Karpas-422 (cell line): ENCODE measurements at places on chromosomes 2 and 18. TPM values are rescaled to one million over a fixed set of nuclear protein-coding genes. Genes with fewer than 3 reads are reported as not detected.

The ATOH8 gene
- total RNA-seq = not detected in 2 replicates

The TEKT4 gene
- not detected in 2 replicates for total RNA-seq

The KRTCAP3 gene
- total RNA-seq = 0.61 TPM in 1 of 2 replicates, not detected in the other

The CRYGC gene
- not detected in 2 replicates for total RNA-seq

The MEIS1 gene
- 32.5 and 35.3 TPM in 2 replicates for total RNA-seq

The STPG4 gene
- 0.18 TPM in 1 of 2 replicates, not detected in the other for total RNA-seq

DNA sequence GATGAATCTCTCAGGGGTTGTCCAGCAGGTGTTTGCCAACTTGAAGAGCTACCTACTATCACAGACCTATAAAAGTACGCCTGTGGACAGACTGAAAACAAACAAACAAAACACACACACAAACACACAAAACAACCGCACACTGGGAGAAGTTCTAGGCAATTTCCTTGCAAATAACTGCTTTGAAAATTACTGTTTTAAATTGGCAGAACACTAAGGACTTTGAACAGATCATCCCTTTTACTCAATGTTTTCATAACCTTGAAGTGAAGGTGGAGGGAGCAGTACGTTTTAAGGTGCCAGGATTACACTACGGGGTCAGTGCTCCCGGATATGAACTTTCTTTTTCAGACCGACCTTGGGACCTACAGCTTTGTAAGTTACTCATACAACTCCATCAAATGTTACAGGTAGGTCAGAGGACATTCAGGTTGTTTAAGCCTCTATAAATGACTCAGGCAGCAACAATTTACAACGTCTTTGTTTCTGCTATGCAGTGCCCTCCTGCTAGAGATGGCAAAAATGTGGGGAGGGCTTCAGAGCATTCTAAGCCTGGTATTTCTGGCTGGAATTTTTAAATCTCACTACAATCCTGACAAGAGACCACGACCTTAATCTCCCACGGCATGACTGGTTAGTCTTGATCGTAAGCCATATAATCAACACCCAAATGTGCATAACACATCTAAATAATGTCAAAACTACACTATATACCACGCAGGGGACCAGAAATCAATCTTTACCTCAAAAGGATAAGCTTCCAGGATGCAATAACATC, 1.4 kb upstream of the SLC20A1 start:
- peaks cover 35% of the 10 kb centered on the region for H3K4me1 ChIP-seq
- no peak overlapping the region for H3K27ac ChIP-seq
- peaks cover 22% of the 10 kb centered on the region for H3K36me3 ChIP-seq
- no peak for DNase-seq
- no peaks in the 10 kb centered on the region for H3K27me3 ChIP-seq
- H3K4me3 ChIP-seq = peak overlapping the region; percentile 98

DNA sequence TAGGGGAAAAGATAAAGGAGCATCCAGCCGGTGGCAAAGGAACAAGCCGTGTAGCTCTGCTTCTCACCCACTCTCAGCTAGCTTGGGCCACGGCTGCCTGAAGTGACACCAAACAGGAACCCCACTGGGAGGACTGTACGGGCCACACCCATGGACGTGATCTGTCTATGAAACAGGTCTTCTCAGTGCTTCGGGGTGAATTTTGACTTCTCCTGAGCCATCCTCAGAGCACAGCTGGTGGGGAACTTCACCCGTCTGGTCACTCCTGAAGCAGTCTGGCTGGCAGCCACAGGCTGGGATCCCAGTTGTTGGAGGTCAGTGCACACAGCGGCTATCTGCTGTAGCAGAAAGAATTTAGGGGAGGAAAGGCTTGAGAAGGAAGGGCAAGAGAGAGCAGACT, 223.8 kb downstream of the FAM210A start:
- H3K4me3 ChIP-seq = no peak overlapping the region
- no peak overlapping the region for H3K27ac ChIP-seq
- no peaks in the 10 kb centered on the region for H3K27me3 ChIP-seq
- DNase-seq = no peak

- H3K36me3 ChIP-seq = no peaks in the 10 kb centered on the region
- H3K27me3 ChIP-seq = no peaks in the 10 kb centered on the region
- no peak for DNase-seq
- H3K27ac ChIP-seq = no peak overlapping the region
Measured at GRCh38 chr2:209441541-209441940, 17.7 kb downstream of the MAP2 start.

GRCh38 chr18:10262566-10262965, 191.9 kb upstream of the APCDD1 start:
- H3K27me3 ChIP-seq = no peaks in the 10 kb centered on the region; the same call in 1 of the 2 replicates
- DNase-seq = no peak
- peaks cover 26% of the 10 kb centered on the region for H3K4me1 ChIP-seq
- H3K36me3 ChIP-seq = no peaks in the 10 kb centered on the region
- no peak overlapping the region for H3K27ac ChIP-seq

- no peaks in the 10 kb centered on the region for H3K36me3 ChIP-seq
- H3K4me1 ChIP-seq = no peaks in the 10 kb centered on the region
- H3K4me3 ChIP-seq = no peak overlapping the region
- no peaks in the 10 kb centered on the region for H3K27me3 ChIP-seq
- H3K27ac ChIP-seq = no peak overlapping the region
Measured at GRCh38 chr18:37280701-37281393, 284.8 kb downstream of the CELF4 start.

- H3K36me3 ChIP-seq = peaks cover 7% of the 10 kb centered on the region
- peak overlapping the region; percentile 100 for H3K4me3 ChIP-seq
- peak; percentile 75 for DNase-seq
Measured at GRCh38 chr2:112055730-112056625, 909 bp downstream of the TMEM87B start.

DNA sequence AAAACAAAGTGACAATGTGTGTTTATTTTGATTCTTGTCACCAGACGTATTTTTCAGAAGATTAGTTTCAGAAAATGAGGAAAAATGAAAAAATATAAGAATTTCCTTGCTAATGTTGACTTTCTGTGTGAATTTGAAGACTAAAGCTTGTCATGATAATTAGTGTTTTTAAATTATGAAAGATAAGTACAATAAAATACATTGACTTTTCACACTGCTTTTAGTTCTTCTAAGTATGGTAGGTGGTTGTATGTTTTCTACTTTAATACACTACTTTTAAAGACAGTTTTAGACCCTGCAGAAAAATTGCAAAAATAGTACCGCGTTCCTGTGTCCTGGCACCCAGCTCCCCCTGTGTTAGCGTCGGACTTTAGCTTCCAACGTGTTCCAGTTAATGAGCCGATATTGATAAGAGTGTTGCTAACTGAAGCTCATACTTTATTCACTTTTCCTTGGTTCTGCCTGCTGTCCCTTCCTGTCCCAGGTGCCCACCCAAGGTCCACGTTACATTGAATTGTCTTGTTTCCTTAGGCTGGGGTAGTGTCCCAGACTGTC, 695 bp downstream of the RBFA start:
- peak overlapping the region; percentile 91 for H3K4me3 ChIP-seq
- peaks cover 23% of the 10 kb centered on the region for H3K4me1 ChIP-seq
- peak overlapping the region; percentile 70 for H3K27ac ChIP-seq
- peak; percentile 58 for DNase-seq
- no peaks in the 10 kb centered on the region for H3K27me3 ChIP-seq

DNA sequence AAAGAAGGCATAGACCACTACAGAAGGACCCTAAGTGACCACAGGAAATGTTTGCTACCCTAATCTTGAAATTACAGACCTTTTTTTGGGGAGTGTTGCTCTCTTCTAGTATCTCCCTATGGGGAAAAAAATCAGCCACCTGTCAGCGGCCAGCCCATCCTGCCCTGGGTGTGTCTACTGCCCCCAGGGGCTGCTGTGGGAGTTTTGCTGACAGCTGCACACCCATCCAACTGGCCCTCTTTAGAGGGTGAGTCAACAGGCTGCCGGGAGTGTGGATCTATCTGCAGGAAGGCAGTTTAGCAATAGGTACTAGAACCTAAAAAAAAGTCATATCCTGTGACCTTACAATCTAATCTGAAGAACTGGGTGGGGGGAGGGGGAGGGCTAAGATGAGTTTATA, 796 bp upstream of the DYSF start:
- H3K27me3 ChIP-seq = no peaks in the 10 kb centered on the region
- H3K36me3 ChIP-seq = no peaks in the 10 kb centered on the region
- no peak overlapping the region for H3K4me3 ChIP-seq
- H3K4me1 ChIP-seq = peaks cover 5% of the 10 kb centered on the region; the same call in 1 of the 2 replicates
- no peak overlapping the region for H3K27ac ChIP-seq
- DNase-seq = no peak

- H3K36me3 ChIP-seq = no peaks in the 10 kb centered on the region
- H3K4me3 ChIP-seq = no peak overlapping the region
- H3K4me1 ChIP-seq = no peaks in the 10 kb centered on the region
- no peak for DNase-seq
- H3K27me3 ChIP-seq = no peaks in the 10 kb centered on the region
- no peak overlapping the region for H3K27ac ChIP-seq
Measured at GRCh38 chr2:191607096-191607495, 70.8 kb upstream of the NABP1 start.

GRCh38 chr2:127358044-127358443, 29.7 kb downstream of the MAP3K2 start:
- no peak overlapping the region for H3K4me3 ChIP-seq
- H3K27ac ChIP-seq = no peak overlapping the region
- H3K27me3 ChIP-seq = no peaks in the 10 kb centered on the region
- H3K36me3 ChIP-seq = no peaks in the 10 kb centered on the region; the same call in none of the 2 replicates
- no peak for DNase-seq
- H3K4me1 ChIP-seq = peaks cover 7% of the 10 kb centered on the region

DNA sequence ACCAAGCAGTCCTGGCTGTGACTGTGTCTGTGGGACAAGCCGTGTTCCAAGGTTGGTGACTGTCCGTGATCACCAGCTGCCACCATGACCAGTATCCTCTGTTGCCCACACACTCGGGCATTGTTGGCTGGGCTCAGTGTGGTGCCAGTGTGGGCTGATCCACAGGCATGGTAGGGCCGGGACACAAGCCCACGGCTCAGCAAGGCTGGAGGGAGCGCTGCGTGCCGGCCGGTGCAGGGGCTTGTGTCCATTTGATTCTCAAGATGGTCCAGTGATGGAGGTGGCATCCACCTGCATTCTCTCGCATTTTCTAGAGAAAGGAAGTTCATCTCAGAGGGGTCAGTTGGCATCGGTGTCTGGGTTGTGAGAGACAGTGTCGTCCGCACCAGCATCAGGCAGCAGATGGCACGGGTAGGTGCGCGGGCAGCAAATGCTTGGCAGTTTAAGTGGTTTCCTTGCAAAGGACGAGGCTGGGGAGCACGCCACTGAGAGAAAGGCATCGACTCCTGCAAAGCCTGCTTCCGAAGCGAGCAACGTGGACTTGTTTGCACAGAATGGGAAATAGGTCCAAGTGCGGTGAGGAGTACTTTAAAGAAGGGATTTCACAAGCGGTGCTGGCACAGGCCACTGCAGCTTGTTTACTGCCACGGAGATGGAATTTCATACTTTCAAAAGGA, 20.9 kb downstream of the TWIST2 start:
- H3K27me3 ChIP-seq = no peaks in the 10 kb centered on the region
- no peak for DNase-seq
- H3K4me1 ChIP-seq = no peaks in the 10 kb centered on the region
- H3K4me3 ChIP-seq = no peak overlapping the region
- no peak overlapping the region for H3K27ac ChIP-seq
- no peaks in the 10 kb centered on the region for H3K36me3 ChIP-seq

GRCh38 chr2:119517433-119517832, 6.8 kb downstream of the SCTR start:
- H3K36me3 ChIP-seq = no peaks in the 10 kb centered on the region
- H3K4me3 ChIP-seq = no peak overlapping the region
- DNase-seq = peak; percentile 84
- no peaks in the 10 kb centered on the region for H3K4me1 ChIP-seq
- H3K27ac ChIP-seq = no peak overlapping the region
- H3K27me3 ChIP-seq = no peaks in the 10 kb centered on the region

DNA sequence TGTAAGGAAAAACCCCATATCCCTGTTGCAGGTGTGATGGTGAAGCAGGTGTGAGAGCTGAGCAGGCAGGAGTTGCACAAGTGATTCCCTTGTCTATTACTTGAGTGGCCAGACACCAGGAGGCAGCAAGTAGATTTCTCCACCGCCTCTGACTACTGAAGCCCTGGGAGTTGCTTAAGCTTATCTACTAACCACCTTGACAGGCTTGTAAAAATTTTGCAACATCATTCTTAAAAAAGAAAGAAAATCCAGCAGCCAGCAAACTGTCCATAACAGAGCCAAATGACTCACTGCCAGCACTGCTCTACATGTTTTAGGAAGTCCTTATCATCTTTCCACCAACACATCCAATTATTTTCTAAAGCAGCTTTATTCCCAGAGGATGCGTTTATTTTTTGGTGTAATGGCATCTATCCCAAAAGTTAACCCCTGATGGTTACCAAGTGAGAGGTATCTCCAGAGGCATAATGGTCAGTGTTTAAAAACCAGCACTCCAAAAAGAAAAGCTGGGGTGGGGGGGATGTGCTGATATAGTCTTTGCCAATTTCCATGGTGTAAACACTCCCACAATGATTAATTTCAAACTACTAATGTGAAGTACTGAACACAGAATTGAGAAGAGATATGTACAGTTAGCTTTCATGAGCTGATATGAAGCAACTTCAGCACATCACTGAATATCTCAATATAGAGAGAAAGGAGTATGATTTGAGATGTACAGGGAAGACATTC, 16.3 kb upstream of the GPR39 start:
- DNase-seq = no peak
- no peaks in the 10 kb centered on the region for H3K36me3 ChIP-seq
- H3K4me3 ChIP-seq = no peak overlapping the region
- no peak overlapping the region for H3K27ac ChIP-seq
- H3K27me3 ChIP-seq = no peaks in the 10 kb centered on the region

GRCh38 chr2:207988975-207989374, 36.4 kb downstream of the PLEKHM3 start:
- H3K27me3 ChIP-seq = no peaks in the 10 kb centered on the region
- no peak overlapping the region for H3K27ac ChIP-seq
- no peak for DNase-seq
- H3K4me3 ChIP-seq = no peak overlapping the region
- H3K4me1 ChIP-seq = peaks cover 20% of the 10 kb centered on the region
- H3K36me3 ChIP-seq = no peaks in the 10 kb centered on the region

GRCh38 chr2:128685841-128686496, 367.3 kb upstream of the HS6ST1 start:
- no peaks in the 10 kb centered on the region for H3K27me3 ChIP-seq
- H3K36me3 ChIP-seq = no peaks in the 10 kb centered on the region
- H3K4me3 ChIP-seq = no peak overlapping the region
- H3K4me1 ChIP-seq = peaks cover 5% of the 10 kb centered on the region
- no peak for DNase-seq

DNA sequence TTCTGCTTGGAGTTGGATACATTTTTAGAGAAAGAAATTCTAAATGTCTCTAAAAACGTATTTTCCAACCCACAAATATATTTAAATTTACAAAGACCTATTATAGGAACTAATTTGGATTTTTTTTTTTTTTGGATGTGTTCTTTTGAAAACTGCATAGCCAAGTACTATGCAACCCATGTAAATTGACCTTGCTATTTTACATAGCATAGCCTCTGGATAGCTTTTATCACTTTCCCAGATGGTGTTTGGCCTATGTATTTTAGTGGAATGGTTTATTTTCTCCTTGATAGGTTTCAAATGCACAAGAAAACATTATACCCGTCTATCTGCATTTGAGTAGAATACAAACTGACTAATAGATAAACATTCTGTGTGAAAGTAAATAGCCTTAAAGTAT, 130.0 kb downstream of the FIGN start:
- no peaks in the 10 kb centered on the region for H3K27me3 ChIP-seq
- no peak for DNase-seq
- no peak overlapping the region for H3K4me3 ChIP-seq
- H3K27ac ChIP-seq = no peak overlapping the region
- H3K4me1 ChIP-seq = peaks cover 25% of the 10 kb centered on the region
